Left hindlimb (tissue), 1 donor: ENCODE measurements at places on chromosomes 5 and 9.

DNA sequence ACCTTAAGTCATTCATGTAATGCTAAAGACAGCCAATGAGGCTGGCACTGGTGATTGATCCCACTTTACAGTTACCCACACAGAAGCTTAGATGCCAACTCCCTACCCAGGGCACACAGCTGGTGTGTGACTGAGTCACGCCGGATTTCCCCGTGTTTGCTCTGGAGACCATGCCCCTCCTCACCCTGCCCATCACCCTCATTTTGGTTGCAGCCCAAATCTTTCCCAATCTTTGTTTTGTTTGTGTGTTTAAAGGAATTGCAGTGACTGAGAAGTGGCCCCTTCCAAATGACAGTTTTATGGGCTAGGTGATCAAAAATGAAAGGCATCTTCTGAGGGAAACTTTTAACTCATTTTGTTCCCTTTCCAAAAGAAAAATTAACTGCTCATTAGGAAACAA lies 10.9 kb downstream of the FBXL7 start:
- no peak for DNase-seq

- DNase-seq = no peak
Measured at GRCh38 chr9:117678871-117679270, 25.3 kb upstream of the TLR4 start.

DNA sequence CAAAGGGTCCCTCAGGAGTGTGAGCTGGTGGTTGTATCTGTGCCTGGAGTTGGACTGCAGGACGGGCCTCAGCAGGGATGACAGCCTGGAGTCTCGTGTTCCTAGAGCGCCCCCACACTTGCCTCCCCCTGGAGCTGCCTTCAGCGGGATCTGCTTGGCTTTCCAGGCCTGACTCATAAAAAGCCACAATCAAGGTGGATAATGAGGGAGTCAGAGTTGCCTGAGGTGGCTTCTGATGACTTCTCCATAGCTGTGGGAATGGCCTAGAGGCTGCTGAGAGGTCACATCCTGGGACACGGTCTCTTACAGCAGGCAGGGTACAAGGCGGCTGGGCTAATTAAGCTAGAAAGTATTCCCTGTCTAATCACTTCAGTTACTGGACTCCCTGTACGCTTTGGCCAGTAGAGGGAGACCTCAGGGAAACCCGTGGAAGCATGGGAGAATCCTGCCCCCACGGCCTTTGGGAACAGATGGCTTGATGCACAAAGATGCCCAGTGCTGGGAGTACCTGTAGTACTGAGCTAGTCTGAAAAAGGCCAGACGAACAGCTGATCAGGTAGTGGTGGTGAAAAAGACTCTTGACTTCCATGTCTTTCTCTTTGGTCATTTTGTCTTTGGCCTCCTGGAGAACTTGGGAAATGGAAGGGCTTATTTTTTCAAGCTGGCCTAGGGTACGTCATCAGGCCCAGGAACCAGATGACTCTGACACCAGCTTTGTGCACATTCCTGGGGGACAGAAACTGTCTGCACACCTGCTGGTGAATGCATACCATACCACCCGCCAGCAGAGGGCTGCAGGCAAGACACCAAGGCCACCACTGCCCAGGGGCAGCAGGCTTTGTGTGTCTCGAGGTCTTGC lies 16.1 kb upstream of the FRRS1L start:
- DNase-seq = no peak

DNA sequence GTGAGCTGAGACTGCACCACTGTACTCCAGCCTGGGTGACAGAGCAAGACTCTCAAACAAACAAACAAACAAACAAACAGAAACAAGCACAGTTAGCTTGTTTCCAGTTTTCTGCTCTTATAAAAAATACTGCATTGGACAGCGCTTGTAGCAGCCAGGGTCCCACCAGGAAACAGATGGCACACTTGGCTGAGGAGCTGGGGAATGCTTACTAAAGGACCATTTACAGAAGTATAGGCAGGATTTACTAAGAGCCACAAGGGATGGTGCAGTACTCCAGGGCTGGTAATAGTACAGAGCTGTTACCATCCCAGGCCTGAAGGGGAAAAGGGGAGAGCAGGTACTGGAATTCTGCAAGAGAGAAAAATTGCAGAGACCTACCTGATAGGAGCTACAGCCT lies 5.2 kb upstream of the ANKS6 start:
- DNase-seq = no peak

- DNase-seq = no peak
Measured at GRCh38 chr5:172731680-172732074, 39.3 kb downstream of the DUSP1 start.

DNA sequence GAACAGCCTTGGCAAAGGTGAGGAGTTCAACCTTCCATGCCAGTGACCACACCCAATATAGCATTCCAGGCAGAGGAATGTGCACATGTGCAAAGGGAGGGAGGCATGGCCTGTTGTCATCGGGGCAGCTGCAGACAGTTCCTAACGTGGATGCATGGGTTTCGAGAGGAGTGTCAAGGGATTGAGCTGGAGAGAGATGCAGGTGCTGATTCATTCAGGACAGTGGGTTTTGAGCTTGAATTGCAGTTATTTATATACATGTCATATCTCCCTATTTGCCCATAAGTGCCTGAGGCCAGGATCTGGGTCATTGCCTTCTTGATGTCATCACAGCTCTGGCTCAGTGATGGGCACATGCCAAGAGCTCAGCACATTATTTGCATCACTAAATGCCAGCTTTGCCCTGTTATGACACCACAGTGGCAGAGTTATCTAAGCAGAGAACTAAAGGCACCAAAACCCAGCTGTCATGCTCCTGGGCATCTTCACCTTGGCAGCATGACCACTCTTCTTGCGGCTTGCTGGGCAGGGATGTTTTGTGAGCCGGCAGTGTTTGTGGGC lies 278.0 kb downstream of the NTRK2 start:
- no peak for DNase-seq

DNA sequence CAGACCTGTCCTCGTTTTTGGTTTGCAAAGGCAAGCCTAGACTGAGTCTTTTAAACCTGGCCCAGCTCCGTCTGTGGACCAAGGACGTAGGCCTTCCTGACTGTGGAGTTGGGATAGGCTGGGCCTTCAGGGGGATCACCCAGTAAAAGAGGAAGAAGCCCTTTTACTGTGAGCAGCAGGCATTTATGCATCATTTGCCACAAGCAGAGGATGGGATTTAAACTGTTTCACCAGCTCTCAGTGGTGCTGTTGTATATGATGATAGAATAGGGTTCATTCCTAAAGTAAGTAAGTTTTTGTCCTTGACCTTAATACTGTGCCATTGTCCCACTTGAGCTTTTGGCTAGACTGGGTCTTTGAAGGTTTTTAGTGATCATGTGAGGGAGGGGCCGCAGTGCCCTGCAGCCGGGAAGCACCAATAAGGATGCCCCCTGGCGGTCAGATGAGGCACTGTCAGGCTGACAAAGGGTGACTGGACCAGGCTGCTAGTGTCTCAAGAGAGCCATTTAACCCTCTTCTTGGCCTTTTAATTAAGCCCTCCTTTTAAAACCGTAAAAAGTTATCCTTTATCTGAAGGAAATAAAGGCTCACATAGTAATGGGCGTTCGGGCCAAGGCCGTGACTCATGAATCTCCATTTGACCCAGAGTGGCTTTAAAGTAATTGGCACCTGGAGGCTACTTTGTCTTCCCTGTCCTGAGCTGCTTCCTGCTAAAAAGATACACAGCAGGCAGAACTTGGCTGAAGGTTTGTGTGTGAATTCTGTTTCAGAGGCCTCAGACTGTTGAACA lies 74.0 kb downstream of the UBAP1 start:
- peak; percentile 62 for DNase-seq

DNA sequence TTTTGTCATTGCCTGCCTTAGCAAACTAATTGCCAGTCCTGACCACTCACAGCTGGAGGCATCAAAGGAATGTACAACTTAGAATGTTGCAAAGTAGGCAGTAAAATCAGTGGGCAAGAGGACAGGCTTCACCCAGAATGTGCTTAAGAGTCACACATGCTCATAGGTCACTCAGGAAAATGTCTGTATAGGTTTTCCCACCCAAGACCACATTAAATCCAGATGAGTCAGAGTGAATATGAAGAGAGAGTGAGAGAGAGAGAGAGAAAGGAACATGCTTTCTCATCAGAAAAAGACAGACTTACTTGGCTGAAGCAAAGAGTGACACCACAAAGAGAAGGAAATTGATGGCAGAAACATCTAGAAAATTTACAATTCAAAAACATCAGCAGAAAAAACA lies 37.9 kb downstream of the PLEKHG4B start:
- DNase-seq = no peak

DNA sequence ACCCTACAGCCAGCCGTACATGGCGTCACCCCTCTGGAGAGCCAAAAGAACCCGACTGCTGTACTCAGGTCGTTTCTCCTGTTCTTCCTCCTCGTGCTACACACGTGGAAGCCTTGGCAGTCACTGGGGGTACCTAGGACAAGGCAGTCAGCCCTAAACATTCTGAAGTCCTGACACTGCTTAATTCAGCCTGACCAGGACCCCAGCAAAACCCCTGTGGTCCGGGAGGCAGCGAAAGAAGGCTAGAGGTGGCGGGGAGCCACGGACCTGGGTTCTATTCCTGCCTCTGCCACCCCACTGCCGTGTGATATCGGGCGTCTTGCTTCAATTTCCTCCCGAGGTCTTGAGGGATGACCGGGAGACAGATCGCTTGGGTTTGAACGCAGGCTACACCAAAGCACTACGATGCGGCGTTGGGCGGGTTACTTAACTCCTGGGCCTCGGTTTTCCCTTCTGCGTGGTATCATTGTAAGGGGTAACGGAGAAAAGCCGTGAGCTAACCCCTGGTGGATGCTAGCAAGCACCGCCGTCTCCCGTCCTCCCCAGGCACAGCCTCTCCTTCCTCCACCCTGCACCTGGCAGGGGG lies 429 bp upstream of the ARL10 start:
- DNase-seq = no peak

- DNase-seq = no peak
Measured at GRCh38 chr9:133888809-133889491, 103.2 kb downstream of the VAV2 start.

GRCh38 chr5:72369301-72369700 lies 49.1 kb downstream of the PTCD2 start:
- DNase-seq = no peak

GRCh38 chr9:34964458-34964857 lies 6.4 kb downstream of the PHF24 start:
- DNase-seq = no peak

- no peak for DNase-seq
Measured at GRCh38 chr5:37663538-37663937, 176.3 kb downstream of the GDNF start.

GRCh38 chr5:115257981-115258380 lies 4.7 kb downstream of the PGGT1B start:
- DNase-seq = no peak

GRCh38 chr5:103086547-103086946 lies 33.4 kb downstream of the GIN1 start:
- no peak for DNase-seq

GRCh38 chr9:132234535-132234934 lies 72.7 kb downstream of the NTNG2 start:
- DNase-seq = peak; percentile 66

DNA sequence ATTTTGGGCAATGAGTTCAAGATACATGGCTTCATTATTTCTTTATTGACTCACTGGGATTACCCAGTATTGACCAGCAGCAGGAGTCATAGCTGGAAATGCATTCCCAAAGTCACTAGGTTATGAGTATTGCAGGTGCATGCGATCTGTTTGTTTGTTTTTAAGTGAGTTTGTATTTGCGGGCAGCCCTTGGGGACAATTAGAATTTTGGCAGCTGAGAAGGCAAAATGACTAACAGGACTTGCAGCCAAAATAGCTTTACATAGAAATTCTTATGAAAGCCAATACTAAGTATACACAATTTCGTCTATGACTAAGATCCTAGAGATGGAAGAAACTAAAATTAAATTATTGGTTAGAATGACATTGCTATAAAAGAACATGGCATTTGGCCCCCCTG lies 18.1 kb upstream of the RGMB start:
- DNase-seq = no peak

- no peak for DNase-seq
Measured at GRCh38 chr5:105397749-105398148, 1835.2 kb upstream of the NUDT12 start.

DNA sequence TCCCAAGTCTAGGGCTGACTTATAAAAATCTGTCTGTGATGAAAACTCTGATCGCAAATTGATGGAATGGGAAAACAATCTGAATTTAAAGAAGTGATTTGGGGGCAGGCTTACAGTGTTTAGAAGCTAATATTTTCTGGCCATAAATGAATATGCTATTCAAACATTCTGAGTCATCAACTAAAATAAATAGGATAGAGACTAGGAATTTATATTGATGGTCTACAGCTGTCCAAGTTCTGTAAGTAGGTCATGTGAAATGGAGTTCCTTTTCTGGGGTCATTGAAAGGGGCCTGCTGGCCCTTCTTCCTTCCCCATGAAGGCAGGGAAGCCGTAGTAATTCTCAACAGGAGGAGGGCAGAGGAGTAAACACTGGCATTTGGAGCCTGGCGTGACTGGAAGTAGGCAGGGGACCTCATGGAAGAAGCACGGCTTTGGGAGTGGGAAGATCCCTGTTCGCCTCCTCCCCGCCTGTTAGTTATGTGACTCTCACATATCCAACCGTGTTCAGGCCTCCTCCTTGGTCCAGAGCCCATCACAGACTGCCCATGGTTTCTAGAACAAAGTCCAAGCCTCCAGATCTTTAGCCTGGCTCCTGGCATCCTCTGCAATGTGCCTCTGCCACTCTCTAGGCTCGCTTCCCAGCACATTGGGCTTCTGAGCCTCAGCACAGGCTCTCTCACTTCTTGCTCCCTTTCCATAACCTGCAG lies 31.7 kb downstream of the ALG2 start:
- no peak for DNase-seq

GRCh38 chr9:38046661-38047300 lies 22.2 kb downstream of the SHB start:
- DNase-seq = no peak

DNA sequence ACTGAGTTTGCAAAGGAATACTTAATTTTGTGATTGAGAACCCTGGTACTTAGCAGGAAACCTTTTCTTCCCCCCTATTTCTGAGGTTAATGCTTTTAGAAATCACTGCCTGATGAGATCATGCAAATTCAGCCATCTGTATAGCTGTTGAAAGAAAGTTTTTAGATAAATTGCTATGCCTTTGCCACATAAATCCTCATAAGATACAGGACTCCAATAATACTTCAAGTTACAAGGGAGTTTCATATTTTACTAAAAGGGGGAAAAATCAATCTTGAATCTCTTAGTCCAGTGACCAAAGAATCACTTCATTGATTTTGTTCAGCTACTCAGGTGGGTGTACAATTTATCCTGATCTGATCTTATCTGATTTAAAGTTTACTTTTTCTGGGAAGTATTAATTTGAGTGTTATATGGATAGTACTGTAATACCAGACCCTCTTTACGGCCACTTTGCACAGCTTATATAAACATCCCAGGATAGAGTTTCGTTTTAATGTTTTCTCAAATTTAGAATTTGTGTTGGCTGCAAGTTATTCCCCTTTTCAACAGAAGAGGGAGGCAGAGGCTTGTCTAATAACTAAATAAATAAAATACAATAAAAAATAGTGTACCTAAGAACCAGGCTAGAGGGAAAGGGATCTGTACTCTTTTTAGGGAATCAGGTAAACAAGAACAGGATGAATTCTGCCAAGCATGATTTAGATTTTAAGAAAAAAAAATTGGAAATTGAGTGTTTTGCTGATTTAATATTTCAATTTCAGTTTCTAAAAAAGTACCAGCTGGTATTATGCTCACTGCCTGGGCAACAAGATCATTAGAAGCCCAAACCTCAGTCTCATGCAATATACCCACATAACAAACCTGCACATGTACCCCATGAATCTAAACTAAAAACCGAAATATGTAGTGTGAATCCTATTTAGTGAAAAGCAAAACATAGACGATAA lies 69.1 kb downstream of the PSAT1 start:
- no peak for DNase-seq
